ENCODE measurements at places on chromosomes 3 and 15.

DNA sequence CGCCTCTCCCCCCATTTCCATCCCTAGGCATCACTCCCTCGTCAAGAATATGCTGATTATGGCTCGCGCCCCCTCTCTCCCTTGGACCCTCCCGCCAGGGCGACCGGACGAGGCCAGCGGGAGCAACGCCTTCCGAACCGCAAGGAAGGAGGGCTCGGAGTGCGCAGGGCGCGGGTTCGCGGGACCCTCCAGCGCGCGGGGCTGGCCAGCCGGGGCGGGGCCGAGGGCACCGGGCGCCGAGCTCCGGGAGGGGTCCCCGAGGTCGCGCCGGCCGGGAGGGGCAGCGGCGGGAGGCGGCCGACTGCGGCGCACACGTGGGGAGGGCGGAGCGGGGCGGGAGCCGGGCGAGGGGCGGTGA, 483 bp downstream of the EHD4 start:
- DNase-seq = no peak

GRCh38 chr3:42503957-42504333, 1.5 kb downstream of the VIPR1 start:
- no peak for DNase-seq

GRCh38 chr3:157064402-157064801, 95.5 kb downstream of the CCNL1 start:
- DNase-seq = no peak

GRCh38 chr15:90863987-90864386, 4.4 kb upstream of the FURIN start:
- DNase-seq = no peak

DNA sequence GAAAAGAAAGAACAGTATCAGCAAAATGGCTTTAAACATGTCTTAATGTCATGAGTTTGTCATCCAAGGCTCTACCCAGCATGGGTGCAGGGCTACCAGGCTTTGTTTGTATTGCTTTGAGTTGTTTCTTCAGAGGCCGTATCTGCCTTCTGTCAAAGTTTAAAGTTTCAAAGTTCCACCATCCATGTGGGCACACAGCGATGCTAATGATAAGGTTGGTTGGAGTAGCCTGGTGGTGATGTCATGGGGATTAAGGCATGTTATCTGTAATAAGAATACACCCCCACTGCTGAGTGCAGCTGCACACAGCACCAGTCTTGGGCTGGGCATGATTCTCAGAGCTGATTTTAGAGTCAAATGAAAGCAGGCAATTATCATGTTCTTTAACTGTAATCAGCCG, 72.0 kb upstream of the LRTM1 start:
- no peak for DNase-seq

- no peak for DNase-seq
Observed at GRCh38 chr15:32738666-32739065, 20.9 kb downstream of the GREM1 start.

DNA sequence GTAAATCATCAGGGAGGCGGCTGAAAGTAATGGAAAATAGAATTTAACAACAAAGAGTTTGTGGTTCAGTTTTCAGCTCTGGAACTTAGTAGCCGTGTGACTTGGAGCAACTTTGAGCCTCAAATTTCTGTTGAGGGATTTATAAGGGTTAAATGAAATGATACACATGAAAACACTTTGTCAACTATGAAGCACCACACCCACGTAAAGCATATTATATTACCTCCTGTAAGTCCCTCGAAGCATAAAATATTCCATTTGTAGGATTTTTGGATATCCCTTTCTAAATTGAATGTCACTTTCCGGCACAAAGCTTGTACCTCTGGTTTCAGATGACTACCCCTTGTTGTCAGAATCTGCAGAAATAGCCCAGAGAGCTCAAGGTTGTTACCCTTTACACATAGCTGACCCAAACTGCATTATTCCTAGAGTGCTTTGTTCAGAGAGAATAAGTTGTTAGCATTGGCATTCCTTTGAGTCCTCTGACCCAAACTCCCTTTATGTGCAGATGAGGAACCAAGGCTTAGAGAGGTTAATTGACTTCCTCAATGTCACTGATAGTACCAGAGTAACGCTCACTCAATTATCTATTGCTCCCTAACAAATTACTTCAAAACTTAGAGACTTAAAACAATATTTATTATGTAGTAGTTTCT, 187.9 kb upstream of the UMPS start:
- DNase-seq = no peak

GRCh38 chr3:67557848-67558355, 96.5 kb downstream of the SUCLG2 start:
- no peak for DNase-seq

GRCh38 chr3:172104471-172105072, 65.2 kb downstream of the FNDC3B start:
- no peak for DNase-seq
